ENCODE measurements at places on chromosomes 2 and 18.

- no peak for DNase-seq
Measured at GRCh38 chr2:64013053-64013452, 6.2 kb downstream of the VPS54 start.

- DNase-seq: no peak
Measured at GRCh38 chr2:29598978-29599377, 322.4 kb downstream of the ALK start.

DNA sequence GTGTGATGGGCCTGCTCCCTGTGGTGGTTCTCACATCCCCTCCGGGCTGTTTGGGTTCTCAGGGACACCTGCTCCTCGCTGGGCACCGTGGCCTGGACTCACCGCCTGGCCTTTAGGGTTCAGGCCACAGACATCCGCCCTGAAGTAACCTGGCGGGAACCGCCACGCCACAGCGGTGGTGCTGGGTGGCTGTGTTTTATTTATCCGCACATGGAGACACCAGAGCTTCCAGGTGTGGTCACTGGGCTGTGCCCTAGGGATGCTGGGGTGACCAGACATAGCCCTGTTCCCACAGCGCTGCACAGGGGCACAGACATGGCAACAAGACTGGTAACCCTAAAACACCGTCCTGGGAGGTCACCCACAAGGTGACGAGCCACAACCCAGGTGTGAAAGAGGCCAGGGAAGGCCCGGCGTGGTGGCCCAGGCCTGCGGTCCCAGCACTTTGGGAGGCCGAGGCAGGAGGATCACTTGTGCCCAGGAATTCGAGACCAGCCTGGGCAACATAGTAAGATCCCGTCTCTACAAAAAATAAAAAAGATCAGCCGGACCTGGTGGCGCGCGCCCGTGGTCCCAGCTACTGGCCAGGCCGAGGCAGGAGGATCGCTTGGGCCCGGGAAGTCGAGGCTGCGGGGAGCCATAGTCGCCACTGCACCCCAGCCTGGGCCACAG is 649 bp upstream of the HSBP1L1 start:
- no peak for DNase-seq

DNA sequence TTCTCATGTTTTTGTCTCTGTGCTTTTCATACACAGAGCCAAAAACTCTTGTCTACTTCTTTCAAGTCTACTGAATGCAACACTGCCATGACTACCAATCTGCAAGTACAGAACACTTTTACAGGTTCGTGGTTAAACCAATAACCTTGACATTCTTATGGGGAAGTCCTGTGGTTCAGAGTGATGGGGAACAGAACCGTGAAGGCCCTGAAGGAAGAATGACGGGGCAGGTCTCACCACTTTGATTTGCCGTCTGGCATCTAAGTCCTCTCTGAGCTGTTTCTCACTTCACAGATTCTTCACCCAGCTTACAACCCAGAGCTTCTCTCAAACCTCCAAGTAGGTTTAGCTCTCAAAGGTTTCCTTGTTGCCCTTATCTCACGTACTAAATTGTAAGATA is 117.5 kb upstream of the SNTG2 start:
- DNase-seq: no peak

- DNase-seq: peak; percentile 10
Measured at GRCh38 chr2:232333361-232334135, 45.0 kb upstream of the ALPP start.

GRCh38 chr2:187187519-187187918 is 260.5 kb downstream of the CALCRL start:
- no peak for DNase-seq

DNA sequence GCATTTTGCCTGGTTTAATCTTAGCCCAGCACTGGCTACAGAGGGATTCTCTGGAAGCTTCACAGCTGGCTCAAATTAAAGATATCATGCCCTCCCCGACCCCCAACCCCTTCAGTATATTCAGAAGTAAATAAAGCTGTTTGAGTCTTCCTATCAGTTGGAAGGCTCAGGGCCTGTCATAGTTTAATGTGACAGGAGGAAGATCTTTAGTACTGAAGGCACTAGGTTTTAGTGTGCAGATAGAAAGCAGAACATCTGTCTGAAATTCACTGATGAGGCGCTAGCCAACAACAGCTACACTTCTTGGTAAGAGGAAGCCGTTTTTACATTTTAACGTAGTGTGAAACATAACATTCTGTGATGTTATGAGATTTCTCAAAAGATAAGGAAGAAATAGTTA is 969.1 kb upstream of the CDH2 start:
- no peak for DNase-seq

DNA sequence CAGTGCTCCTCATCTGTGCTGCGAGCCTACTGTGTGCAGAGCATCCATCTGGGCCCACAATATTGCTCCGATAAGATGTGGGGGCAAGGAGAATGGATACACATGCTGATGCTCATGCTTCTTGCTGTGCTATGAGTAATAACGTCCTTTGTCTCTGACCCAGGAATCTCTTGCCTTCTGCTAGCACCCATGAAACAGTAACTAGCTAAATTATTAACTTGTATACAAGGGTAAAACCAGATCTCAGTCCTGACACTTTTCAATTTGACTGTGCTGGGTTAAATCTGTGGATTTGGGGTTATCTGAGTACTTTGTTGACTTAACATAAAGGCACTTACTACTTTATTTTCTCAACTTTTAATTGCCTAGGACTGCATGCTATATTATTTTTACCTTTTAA is 357.6 kb downstream of the SLC4A3 start:
- DNase-seq: no peak

- no peak for DNase-seq
Measured at GRCh38 chr2:227325839-227326195, 766 bp downstream of the MFF start.

DNA sequence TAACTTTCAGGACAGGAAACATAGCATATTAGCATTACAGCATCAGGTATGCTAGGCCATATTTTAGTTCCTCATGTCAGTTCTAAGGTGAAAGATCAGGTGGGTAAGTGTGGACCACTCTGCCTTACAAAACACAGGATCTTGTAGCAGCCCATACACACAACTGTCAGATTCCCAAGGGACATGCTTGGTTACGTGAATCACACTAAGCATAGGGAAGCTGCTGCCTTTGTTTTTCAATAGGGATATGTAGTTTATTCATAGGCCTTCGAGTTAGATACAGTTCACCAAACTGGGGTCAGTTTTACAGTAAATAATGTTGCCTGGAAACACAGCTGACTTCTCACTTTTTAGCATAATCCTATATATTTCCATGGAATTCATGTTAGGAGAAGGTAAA is 116.1 kb upstream of the OTX1 start:
- no peak for DNase-seq

DNA sequence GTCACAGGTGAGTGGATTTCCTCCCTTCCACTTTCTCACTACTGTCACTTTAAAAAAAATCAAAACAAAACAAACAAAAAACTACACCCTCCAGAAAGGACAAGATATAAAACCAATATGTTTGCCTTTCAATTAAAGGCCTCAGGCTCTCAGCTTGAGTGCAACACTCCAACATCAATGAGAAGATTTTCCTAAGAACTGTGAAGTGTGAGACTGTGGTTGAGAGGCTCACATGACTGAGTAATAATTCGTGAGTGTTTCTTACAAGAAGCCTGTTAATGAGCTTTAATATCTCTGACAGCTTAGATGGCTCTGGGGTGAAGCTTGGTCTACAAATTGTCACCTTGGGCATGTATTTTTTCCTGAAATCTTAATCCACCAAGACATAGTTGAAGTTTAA is 216.1 kb downstream of the ETAA1 start:
- DNase-seq: no peak

GRCh38 chr2:3914241-3914640 is 210.9 kb downstream of the DCDC2C start:
- DNase-seq: no peak

GRCh38 chr2:45929674-45930395 is 278.4 kb downstream of the PRKCE start:
- DNase-seq: no peak

- DNase-seq: no peak
Measured at GRCh38 chr2:128558441-128558840, 239.8 kb upstream of the HS6ST1 start.

- DNase-seq: no peak
Measured at GRCh38 chr2:168293766-168294165, 46.4 kb upstream of the STK39 start.

- peak; percentile 49 for DNase-seq
Measured at GRCh38 chr2:160407393-160408172, 86.0 kb downstream of the RBMS1 start.

DNA sequence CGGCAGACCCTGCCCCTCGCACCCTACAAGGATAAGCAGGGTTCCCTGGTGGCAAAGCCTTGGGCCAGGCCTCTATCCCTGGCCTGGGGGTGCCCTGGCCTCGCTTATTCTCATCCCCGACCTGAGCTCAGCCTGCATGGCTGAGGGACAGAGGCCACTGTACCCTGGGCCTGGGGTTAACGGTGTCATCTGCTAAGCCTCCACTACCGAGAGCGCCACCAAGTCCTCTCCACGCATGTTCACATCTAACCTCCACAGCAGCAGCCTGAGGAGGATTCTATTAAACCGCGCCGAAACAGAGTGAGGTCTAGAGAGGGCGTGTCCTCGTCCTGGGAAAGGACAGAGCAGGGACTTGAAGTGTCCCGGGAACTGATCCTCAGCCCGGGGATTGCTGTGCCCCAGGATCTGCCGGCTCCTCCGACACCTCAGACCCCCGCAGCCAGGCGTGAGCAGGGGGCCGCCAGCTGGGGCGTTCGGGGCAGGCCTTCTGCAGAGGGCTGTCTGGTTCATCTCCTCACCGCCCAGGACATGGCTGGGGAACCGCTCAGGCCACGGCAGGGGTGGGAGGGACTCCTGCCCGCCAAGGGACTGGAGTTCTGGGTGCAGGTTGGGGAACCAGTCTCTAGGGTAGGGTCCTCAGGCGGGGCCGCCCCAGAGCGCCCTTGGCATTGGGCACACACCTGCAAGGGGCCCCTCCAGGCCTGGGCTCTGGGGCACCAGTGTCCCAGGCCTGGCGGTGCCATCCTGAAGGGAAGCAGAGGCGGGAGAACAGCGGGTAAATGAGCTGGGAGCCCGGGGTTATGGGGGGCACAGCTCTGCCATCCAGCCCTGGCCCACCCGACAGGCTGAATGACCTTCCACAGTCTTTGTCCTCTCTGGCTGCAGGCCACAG is 68.0 kb upstream of the SMAD7 start:
- no peak for DNase-seq

All from gastrocnemius medialis (tissue), 4 donors.